ENCODE measurements at places on chromosomes 16 and 17. TPM values are rescaled to one million over a fixed set of nuclear protein-coding genes. Genes with fewer than 3 reads are reported as not detected.

Gene FOXN1
- not detected for polyA plus RNA-seq

Gene SLC6A4
- 1.1 TPM for polyA plus RNA-seq

Gene CHD9NB
- 3.3 TPM for polyA plus RNA-seq

Gene CSF3
- not detected for polyA plus RNA-seq

Gene MYCBPAP
- polyA plus RNA-seq: 2.5 TPM

Gene TBC1D3E
- polyA plus RNA-seq: not detected

Gene RASD1
- polyA plus RNA-seq: 13.5 TPM

Gene MLKL
- 1.6 TPM for polyA plus RNA-seq

Gene ITGAD
- polyA plus RNA-seq: 0.50 TPM

Gene DOC2B
- 60.9 TPM for polyA plus RNA-seq

Gene CD7
- polyA plus RNA-seq: 0.42 TPM

Gene IL32
- 20.2 TPM for polyA plus RNA-seq

Gene SGCA
- polyA plus RNA-seq: 3.0 TPM

Gene CES3
- polyA plus RNA-seq: 1.8 TPM

Gene DNAJC7
- 133 TPM for polyA plus RNA-seq

Gene KRT20
- polyA plus RNA-seq: not detected

Gene PRSS27
- polyA plus RNA-seq: 11.5 TPM

Gene KLHL10
- not detected for polyA plus RNA-seq

Gene FBXW10B
- 1.8 TPM for polyA plus RNA-seq

Gene KRTAP4-6
- polyA plus RNA-seq: not detected

Gene GCGR
- 1.3 TPM for polyA plus RNA-seq

Data from spinal cord (tissue), 10 donors.